NCI-H1417 treated with DMSO at 0.1 percent for 48 hours (cell line): ENCODE measurements at places on chromosomes 16 and 17.

DNA sequence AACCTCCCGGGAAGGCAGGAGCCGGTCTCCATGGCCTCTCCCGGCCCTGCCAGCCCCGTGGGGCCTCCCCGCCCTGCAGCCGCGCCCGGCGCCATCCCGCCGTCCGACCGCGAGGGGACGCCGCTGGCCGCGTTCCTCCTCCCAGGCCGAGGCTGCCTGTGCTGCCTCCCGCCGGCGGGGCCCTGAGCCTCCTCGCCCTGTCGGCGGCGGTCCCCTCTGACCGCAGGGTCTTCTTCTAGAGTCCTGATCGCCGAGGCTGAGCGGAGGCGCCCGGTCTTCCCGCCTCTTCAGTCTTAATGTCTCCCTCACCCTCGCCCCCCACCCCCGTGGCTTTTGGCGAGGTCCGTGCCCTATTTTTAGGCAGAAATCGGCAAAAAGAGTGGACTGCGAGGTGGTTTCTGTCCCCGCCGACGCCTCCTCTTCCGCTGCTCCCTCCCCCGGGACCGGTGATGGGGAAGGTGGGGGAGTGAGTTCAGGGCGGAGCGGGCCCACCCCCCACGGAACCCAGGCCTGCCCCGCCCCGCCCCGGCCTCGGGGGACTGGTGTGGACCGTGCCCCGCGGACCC, 794 bp upstream of the CPNE7 start:
- no peak for DNase-seq

- no peak for DNase-seq
These were observed 36.3 kb downstream of the GAS7 start for GRCh38 chr17:10162096-10162495.

- no peak for DNase-seq
These were observed 48.9 kb downstream of the SNX29 start for GRCh38 chr16:12025472-12025871.

DNA sequence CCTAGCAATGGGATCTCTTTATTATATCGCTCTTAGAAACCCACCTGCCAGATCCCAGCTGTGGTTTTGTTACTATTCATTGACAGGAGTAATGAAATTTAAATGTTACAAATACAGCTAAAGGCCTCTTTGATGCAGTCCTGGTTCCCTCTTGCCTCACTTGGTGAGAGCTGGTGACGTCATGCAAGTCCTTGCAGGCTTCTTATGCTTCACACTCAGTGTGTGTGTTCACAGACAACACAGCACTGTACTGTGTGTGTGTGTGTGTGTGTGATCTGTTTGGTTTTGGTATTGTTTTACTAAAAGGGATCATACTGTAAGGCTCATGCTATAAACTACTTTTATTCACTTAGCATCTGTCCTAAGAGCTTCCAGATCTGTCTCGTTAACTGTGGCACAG, 75.0 kb downstream of the USP22 start:
- DNase-seq: no peak

DNA sequence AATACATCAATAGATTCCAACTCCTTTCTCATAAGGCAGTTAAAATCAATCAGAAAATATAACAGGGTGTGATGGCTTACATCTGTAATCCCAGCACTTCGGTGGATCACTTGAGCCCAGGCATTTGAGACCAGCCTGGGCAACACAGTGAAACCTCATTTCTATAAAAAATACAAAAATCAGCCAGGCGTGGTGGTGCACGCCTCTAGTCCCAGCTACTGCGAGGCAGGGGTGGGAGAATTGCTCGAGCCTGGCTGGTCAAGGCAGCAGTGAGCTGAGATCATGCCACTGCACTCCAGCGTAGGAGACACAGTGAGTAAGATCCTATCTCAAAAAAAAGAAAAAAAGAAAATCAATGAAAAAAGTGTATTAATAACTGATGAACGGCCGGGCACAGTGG, 258.6 kb downstream of the NTN1 start:
- no peak for DNase-seq

- peak; percentile 63 for DNase-seq
These were observed 3.2 kb downstream of the MYL11 start for GRCh38 chr16:30377812-30378235.

- DNase-seq: no peak
These were observed 18.7 kb upstream of the ZNF750 start for GRCh38 chr17:82858376-82859126.

GRCh38 chr17:44556832-44557606, at the start of gene FZD2:
FZD2 (plus strand) TSS chr17:44557484; CDS start chr17:44557689, 205 bp downstream.
- DNase-seq: peak; percentile 34

GRCh38 chr16:53773150-53773846, 69.3 kb downstream of the FTO start:
- DNase-seq: peak; percentile 60

GRCh38 chr16:28504707-28505404, 1.8 kb downstream of the IL27 start:
- DNase-seq: no peak

- no peak for DNase-seq
These were observed 100.4 kb downstream of the STX8 start for GRCh38 chr17:9475101-9475658.

DNA sequence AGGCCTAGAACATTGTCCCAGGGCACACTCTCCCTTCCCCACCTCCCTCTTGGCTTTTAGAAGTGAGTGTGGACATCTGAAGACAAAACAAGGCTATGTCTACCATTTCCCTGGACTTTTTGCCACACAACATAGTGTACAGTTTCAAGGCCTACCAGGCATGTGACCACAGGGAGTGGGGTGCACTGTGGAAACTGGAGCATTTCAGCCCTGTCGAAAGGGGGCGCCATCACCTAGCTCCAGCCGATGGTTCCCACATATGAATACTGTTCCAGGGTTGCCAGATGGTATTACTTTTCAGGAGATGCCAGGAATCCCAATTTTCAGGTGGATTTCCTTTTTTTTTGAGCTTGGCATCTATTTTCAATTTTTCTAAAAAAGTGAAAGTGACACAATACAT, 140.7 kb downstream of the KATNIP start:
- DNase-seq: no peak
